Mucosa of descending colon (tissue), 3 donors: ENCODE measurements at places on chromosomes 11 and 22. TPM values are rescaled to one million over a fixed set of nuclear protein-coding genes. Genes with fewer than 3 reads are reported as not detected.

The TEX12 gene
- total RNA-seq = 0.60 TPM

The INS gene
- total RNA-seq = not detected

The OR5D16 gene
- not detected for total RNA-seq

DNA sequence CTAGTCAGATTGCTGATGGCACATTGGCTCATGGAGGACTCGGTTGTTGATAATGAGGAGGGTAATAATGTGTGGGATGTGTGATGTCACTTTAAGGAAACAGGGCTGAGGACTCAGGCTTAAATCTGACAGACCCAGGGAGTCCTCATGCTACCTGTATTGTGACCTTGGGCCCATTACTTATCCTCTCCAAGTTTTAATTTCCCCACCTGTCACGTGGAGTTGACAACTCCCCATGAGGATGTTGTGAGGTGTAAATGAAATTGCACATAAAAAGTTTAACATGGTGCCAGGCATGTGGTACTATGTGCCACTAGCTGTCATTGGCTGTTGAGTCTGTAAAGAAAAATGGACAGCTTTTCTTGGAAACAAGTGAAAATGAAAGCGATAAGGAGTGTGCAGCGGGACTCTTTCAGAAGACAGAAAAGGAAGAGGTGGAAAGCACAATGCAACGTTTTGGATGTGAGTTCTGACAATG is 15.3 kb downstream of the IL10RA start:
- no peak for DNase-seq

- no peak for DNase-seq
Observed at GRCh38 chr11:67006029-67006884, 16.7 kb upstream of the SYT12 start.

- DNase-seq = no peak
Observed at GRCh38 chr11:33733980-33734379, 2.2 kb downstream of the CD59 start.

DNA sequence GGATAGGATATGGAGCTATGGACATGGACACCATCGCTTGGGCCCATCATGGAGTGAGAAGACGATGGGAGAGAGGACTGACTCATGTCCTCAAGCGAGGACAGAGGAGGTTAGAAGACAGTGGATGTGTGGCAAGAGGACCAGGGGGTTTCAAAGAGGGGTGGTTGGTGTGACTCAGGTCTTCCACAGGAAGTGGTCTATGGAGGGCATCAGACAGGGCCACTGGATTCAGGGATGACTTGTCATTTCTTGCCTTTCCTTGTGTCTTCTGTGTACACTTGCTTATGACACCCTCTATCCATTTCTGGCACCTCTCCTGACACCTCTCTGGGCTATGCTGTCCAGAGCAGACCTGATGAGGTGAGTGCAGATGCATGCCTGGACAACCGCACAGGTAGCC is 115.4 kb downstream of the OSBP2 start:
- DNase-seq = no peak
